ENCODE measurements at places on chromosomes 7 and 10.

GRCh38 chr10:119318411-119319160 is 111.2 kb downstream of the GRK5 start:
- no peak for DNase-seq

DNA sequence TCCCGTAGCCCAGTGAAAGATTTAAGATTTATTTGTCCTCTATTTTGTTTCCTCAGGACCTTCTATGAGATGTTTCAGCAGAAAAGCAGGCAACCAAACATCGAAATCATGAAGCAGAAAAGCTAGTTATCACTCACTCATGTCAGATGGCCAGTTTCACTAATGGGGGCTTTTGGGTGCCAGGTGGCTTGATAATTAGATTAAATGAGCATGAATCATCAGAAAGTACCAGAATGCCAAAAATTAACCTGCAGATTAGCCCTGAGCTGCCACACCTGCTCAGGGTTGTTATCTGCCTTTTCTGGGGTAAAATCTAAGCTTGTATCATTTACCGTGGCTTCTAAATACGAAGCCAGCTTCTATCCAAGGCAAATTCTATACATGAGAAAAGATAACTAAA is 1017.5 kb downstream of the XPNPEP1 start:
- no peak for DNase-seq

DNA sequence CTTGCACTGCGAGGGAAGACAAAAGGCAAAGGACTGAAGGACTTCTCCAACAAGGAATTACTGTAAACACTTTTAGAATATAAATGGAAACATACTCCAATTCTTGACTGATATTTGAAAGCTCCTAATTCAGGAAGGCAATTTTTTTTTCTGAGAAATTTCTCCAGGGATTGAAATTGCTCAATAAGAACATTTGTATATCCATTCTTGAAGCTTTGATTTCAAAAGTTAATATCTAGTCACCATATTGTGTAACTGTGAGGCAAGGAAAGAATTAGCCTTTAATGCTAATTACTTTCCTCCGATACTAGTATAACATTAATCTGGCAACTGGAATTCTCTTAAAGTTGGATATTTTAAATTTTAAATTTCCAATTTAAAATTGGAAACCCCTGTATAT is 188.4 kb upstream of the COL1A2 start:
- no peak for DNase-seq

DNA sequence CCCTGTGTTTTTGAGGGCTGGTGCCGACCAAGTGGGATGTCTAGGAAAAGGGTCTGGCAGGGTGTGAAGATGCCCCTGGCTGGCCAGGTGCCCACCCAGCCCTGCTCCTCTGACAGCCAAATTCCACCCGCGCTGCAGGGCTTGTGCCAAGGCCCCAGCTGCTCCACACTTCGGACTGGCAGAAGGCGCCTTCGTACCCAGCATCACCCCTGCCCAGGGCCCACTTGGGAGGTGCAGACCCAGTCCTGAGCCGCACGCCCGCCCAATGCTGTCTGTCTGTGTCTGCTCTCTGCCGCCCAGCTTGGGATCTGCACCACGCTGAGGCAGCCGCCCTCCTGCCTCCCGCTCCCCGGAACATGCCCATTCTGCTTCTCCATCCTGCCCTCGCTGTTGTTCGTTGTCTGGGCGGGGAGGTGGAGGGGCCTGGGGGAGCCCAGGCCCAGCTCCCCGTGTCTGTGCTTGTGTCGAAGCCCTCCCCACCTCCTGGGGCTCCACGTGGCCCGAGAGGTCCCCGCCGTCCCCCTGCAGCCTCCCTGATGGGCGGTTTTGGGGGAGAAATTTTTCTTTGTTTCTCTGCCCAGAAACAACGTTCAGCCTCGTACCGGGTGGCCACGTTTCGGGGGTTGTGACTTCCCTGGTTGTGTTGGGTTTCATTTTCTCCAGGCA is 36.9 kb upstream of the PPIF start:
- no peak for DNase-seq

DNA sequence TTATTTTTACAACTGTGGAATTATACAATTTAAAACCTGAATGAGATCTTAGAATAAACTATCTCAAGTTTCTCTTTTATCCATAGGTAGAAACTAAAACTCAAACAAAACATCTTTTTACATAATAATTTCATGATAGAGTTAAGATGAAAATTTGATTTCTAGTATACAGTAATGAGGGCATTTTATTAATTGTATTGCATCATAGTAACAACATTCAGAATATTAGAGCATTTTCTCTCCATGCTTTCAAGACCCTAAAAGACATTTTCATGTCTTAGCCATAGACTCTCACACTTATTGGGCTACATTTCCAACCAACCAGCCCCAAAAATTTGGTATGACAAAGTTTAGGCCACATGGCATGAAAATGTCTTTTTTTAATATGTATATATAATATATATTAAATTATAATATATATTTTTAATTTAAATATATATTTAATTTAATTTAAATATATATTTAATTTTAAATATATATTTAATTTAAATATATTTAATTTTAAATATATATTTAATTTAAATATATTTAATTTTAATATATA is 195.7 kb upstream of the STEAP1 start:
- no peak for DNase-seq

DNA sequence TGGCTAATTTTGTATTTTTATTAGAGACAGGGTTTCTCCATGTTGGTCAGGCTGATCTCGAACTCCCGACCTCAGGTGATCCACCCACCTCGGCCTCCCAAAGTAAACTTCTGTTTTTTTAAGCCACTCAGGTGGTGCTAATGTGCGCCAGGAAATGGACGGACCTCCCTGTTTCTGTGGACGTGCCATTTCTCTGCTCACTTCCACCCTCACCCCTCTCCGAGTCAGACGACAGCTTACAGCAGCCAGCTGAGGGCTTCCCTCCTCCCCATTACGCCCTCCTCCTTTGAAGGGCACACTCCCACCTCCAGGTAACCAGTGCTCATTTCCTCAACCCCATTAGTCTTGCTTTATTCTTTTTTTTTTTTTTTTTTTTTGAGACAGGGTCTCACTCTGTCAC is 41.7 kb upstream of the EZH2 start:
- DNase-seq, result no peak

DNA sequence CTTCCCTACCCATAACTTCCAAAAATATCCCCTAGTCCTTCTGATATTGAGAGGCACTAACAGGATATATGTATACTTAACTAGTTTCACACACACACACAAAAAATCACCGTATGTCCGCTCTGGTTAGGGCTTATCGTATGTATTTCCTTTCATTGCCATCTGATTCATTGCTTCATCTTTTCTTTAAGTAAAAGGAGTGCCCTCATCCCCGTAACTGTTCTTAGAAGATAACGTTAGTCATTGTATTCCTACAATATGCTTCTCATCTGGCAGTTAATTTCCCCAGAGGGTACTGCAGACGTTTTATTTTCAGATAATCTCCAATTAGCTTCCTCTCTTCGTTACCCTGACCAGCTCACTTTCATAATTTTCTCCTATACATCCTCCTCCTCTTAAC is 37.3 kb downstream of the NRCAM start:
- DNase-seq, result no peak

DNA sequence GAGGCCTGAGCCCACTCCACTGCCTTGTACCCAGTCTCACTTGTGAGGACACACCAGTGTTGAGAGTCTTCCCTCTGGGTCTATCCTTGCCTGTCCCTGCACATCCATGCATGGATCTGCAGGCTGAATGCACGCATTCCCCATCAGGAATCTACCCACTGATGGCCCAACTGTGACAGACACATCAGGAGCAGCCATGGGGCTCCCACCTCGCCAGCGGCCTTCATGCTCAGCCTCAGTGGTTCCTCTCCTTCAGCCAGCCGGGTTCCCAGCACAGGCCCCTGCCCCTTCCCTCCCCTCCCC is 21.3 kb downstream of the ANTXRL start:
- no peak for DNase-seq

GRCh38 chr10:3886191-3886590 is 101.2 kb upstream of the KLF6 start:
- DNase-seq, result no peak

GRCh38 chr7:113158756-113159155 is 40.4 kb upstream of the SMIM30 start:
- no peak for DNase-seq
